ENCODE measurements at places on chromosomes 2 and 18.

DNA sequence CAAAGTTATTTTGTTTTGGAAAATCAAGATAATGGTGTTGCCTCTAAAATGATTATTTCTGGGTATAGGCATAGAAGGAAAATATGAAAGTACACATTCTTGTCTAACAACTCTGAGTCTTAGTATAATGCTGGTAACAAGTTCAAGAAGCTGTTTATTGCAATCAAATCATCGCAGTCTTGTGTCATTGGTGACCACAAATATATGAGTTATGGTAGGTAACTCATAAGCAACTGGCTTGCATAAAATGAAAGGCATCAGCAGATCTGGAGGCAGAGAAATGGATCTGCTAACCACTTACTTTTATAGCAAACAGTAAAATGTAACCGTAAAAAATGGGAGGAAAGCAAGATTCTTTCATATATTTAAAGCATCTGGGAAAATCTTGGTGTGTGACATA is 156.2 kb upstream of the TCF4 start:
- DNase-seq: no peak

- DNase-seq: no peak
Measured at GRCh38 chr18:26543373-26543772, 5.0 kb downstream of the KCTD1 start.

GRCh38 chr2:222296311-222296741 is 2.5 kb downstream of the PAX3 start:
- DNase-seq: no peak

GRCh38 chr18:29465526-29465925 is 1288.6 kb upstream of the CDH2 start:
- DNase-seq: no peak
